Astrocyte of the hippocampus (primary cell): ENCODE measurements at places on chromosomes 2 and 18.

GRCh38 chr2:165357758-165358157, 111.7 kb upstream of the CSRNP3 start:
- DNase-seq = peak; percentile 71

- no peak for DNase-seq
Measured at GRCh38 chr2:70706026-70706795, 61.8 kb downstream of the ADD2 start.

GRCh38 chr2:46161315-46161714, 135.9 kb upstream of the EPAS1 start:
- no peak for DNase-seq

DNA sequence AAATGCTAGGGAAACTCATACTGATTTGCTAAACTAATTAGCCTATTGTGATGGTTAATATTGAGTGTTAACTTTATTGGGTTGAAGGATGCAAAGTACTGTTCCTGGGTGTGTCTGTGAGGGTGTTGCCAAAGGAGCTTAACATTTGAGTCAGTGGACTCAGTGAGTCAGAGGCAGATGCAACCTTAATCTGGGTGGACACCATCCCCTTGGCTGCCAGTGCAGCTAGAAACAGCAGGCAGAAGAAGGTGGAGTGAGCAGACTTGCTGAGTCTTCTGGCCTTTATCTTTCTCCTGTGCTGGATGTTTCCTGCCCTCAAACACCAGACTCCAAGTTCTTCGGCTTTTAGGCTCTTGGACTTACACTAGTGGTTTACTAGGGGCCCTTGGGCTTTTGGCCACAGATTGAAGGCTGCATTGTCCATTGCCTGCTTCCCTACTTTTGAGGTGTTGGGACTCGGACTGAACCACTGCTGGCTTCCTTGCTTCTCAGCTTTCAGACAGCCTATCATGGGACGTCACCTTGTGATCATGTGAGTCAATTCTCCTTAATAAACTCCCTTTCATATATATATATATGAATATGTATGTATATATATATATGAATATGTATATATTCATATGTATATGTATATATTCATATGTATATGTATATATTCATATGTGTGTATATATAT, 69.7 kb downstream of the RPRM start:
- DNase-seq = no peak

- no peak for DNase-seq
Measured at GRCh38 chr2:18526429-18526828, 34.0 kb downstream of the RDH14 start.

DNA sequence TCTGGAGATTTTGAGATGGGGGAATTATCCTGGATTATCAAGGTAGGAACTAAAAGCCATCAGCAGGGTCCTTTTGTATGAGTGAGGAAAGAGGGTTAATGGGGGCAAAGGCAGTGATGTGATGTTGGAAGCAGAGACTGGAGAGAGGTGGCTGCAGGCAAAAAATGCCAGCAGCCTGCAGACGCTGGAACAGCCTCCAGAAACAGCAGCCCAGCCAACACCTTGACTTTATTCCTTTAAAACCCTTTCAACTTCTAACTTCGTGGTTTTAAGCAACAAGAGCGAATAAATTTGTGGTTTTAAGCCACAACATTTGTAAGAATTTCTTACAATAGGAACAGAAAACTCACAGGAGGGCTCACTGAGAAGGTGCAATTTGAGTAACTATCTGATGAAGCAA, 523.1 kb upstream of the HS6ST1 start:
- DNase-seq = peak; percentile 41

DNA sequence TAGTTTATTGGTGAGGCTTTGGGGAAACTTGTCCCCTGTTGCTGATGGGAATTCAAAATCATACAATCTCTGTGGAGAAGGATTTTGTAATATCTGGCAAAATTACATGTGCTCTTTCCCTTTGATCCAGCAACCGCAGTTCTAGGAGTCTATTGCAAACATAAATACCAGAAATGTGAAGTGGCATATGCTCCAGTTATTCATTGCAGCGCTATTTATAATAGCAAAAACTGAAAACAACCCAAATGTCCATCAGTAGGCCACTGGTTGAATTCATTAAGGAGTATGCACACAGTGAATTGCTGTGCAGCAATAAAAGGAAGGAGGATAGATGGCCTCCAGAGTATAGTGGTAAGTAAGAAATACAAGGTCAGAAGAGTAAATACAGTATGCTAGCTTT, 76.5 kb downstream of the HNRNPLL start:
- DNase-seq = no peak

DNA sequence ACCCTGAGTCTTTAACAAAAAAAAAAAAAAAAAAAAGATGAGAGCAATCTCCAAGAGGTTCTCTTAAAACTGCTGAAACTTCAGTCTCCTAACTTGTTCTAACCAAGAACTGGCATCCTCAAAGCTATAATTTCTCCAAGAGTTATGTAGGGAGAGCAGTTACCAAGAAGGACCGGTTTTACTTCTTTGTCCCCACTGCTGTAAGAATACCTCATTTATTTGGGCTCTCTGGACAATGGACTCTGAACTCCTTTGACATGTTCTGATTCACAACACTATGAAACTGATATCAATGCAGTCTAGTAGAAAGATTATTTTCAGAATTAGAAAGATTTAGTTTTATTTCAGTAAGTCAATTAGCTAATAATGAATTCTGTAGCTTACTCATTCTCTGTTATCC, 84.5 kb upstream of the DTNB start:
- DNase-seq = no peak

DNA sequence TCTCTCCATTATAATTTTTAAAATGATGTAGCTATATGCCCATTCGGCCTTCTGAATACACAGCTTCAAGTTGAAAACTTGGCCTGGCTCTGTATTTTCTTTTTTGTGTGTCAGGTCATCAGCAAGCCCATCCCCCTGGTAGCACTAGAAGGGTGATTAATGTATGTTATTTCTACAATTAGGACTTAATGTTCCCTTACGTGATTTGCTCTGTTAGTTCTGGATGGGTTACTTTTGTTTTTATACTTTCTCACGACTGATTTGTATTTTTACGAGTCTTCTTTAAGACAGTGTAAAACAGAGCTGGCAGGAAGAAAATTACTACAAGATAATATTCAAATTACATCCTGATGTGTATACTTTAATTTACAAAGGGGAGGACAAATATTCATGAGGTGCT, 88.4 kb upstream of the RGPD4 start:
- no peak for DNase-seq

GRCh38 chr2:232974396-232974795, 38.7 kb downstream of the NGEF start:
- DNase-seq = no peak

DNA sequence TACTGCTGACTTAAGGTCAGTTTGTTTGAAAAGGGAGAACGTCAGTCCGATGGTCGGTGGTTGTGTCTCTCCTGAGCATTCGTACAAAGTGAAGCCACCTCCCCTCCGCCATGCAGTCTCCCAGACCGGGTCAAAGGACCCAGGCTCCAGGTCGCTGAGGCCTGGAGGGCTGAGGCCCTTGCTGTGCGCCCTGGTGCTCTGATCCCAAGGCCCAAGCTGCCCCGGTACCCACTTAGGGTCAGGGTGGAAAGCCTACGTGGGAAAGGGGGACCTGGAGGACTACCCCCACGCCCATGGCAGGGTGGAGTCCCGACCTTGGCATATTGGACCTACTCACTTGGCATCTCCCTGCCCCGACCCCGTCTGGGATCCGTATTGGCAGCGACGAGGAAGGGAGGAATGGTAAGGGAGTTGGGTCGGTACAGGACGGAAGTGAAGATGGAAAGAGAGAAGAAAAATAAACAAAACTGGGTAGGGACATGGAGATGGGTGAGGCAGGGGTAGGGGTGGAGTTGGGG, 8.0 kb upstream of the SIX3 start:
- no peak for DNase-seq

- no peak for DNase-seq
Measured at GRCh38 chr2:68946117-68946516, 6.6 kb downstream of the GKN2 start.

- DNase-seq = no peak
Measured at GRCh38 chr2:162103443-162104009, 29.5 kb upstream of the DPP4 start.

DNA sequence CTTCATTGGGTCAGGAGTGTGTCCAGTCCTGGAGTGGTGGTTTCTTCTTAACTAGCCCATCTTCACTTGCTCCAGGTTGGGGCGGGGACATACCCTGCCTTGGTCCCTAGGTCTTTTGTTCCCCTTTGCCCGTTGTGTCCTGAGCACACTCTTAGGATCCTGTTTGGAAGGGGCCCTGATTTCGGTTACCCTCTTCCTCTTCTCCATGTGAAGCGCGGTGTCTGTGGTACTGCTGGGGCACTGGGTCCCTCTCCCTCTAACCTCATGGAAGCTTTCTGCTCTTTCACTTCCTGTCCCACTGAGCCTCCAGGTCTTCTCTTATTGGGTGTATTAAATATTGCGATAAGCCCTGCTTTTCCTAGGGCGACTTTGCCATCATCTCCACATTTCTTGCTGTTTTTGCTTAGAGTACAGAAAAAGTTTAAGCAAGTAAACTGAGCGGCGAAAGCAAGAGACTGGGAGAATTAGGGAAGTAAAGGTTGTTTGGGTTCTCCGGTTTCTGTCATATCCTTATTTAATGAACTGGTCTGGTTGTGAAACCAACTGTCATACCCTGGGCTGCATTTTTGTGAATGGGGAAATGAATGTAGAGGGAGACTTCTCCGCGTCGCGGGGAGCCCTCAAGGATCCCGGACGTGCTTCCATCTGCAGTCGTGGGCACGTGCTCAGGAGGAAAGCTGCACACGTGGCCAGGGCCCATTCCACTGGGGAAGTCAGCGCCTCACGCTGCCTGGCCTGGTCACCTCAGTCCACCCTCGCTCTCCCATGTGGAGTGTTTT, 73.8 kb upstream of the B3GNT7 start:
- DNase-seq = no peak

DNA sequence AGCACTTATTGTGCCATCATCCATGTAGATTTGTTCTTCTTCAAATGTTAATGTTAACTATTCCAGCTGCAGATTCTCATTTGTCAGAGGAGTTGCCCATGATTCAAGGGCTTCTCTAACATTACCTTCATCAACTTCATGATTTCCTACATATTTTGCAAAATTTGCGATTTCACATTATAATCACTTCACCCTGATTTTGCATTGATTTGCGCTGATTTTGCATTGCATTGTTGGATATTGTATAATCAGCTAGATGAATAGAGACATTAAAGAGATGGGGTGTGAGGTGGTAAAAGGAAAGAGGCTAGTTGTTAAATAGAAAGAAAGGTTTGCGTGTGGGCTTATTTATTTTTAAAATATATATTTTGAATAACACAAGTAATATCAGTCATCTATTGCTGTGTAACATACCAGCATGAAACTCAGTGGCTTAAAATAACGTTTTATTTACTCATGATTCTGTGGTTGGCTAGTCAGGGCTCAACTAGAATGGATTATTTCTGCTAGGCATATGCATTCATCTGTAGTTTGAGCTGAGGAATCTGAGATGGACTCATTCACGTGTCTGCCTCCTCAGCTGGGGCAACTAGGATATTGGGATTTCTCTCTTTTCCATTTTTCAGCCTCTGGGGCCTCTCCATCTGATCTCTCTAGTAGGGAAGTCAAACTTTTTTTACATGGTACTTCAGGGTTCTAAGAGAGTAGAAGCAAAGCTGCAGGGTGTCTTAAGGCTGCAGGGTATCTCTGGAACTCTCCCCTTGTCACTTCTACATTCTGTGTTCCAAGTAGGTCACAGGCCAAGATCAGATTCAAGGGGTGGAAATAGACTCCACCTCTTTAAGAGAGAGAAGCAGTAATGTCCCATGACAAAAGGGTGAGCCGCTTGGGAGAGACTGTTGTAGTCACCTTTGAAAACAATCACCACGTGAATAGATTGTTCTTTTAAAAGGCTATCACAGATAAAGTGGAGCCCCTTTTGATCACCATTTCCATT, 2.2 kb upstream of the CAVIN2 start:
- no peak for DNase-seq

- no peak for DNase-seq
Measured at GRCh38 chr18:63619661-63620060, 24.4 kb downstream of the SERPINB4 start.

GRCh38 chr2:232398293-232399034, 8.2 kb upstream of the ALPG start:
- no peak for DNase-seq

DNA sequence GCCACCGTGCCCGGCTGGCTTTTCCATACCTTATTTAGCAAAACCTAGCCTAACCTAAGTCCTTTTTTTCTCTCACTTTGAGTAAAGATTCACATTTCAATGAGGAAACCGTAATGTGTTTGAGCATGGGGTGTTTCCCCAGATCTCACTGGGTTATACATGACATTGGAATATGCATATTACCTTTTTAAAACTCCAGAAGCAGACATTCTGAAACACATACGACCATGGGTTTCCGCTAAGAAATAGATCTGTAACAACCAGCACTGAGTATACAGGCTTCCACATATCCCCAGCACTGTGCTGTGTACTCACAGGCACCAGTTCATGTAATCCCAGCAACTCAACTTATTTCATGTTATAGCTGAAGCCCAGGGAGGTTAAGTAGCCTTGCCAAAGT, 41.0 kb upstream of the FOSL2 start:
- no peak for DNase-seq

GRCh38 chr2:127814677-127815076, 3.7 kb upstream of the WDR33 start:
- no peak for DNase-seq

- no peak for DNase-seq
Measured at GRCh38 chr18:51383116-51383515, 185.6 kb upstream of the MEX3C start.

- DNase-seq = no peak
Measured at GRCh38 chr2:120660771-120661459, 74.8 kb upstream of the GLI2 start.

- DNase-seq = peak; percentile 82
Measured at GRCh38 chr18:59715966-59716369, 18.7 kb upstream of the CCBE1 start.

GRCh38 chr2:171747371-171747770, 60.1 kb downstream of the DYNC1I2 start:
- no peak for DNase-seq

GRCh38 chr2:120460511-120460910, 114.6 kb downstream of the INHBB start:
- DNase-seq = no peak

GRCh38 chr2:168577885-168578284, 121.8 kb downstream of the CERS6 start:
- DNase-seq = no peak

GRCh38 chr2:184633726-184634125, 35.4 kb downstream of the ZNF804A start:
- DNase-seq = no peak

GRCh38 chr18:50158866-50159653, 35.9 kb downstream of the MYO5B start:
- DNase-seq = no peak

DNA sequence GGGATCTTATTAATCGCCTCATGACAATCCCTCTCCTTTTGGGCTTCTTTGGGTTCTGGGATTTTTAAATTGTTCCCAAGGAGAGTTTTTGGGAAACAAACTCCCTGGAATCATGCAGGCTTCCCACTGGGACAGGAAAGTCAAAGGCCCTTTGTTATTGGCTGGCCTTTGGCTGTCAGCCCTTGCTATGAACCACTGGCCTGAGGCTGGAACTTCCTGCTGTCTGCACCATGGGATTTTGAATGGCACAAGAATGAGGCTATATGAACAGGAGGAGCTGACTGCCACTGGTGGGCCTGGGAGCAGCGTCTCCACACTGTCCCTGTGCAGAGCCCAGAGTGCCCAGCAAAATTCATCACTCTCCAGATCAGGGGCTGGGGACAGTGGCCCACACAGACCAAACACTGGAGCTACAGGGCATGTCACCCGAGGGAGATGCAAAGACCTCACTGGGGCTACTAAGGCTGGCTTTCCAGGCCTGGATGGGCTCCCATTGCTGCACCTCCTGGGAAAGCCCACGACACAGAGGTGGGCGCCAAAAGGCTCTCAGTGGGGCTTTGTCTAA, 35.7 kb downstream of the STEAP3 start:
- DNase-seq = no peak
